Spinal cord (tissue), 10 donors: ENCODE measurements at places on chromosomes 13 and 19. TPM values are rescaled to one million over a fixed set of nuclear protein-coding genes. Genes with fewer than 3 reads are reported as not detected.

DNA sequence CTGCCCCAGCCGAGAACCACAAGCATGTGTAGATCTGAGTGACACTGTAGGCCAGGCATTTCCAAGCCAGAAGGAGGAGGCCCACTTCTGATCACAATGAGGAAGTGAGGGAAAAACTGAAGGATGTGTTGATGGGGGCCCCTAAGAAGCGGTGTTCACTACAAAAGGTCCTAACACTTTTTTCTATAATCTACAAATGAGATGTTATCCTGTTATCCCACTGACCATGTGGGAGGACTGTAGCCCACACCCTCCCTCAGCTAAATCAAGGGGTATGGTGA lies 99.0 kb upstream of the MCF2L start:
- no peak for DNase-seq
- H3K36me3 ChIP-seq, result peaks cover 43% of the 10 kb centered on the region
- no peak overlapping the region for H3K27ac ChIP-seq
- no peak overlapping the region for H3K4me3 ChIP-seq
- no peaks in the 10 kb centered on the region for H3K27me3 ChIP-seq

- peaks cover 56% of the 10 kb centered on the region for H3K27me3 ChIP-seq
- no peak overlapping the region for H3K27ac ChIP-seq
- DNase-seq, result no peak
- no peaks in the 10 kb centered on the region for H3K36me3 ChIP-seq
- peaks cover 36% of the 10 kb centered on the region for H3K4me1 ChIP-seq
Measured at GRCh38 chr19:10416083-10416379, 4.3 kb upstream of the PDE4A start.

DNA sequence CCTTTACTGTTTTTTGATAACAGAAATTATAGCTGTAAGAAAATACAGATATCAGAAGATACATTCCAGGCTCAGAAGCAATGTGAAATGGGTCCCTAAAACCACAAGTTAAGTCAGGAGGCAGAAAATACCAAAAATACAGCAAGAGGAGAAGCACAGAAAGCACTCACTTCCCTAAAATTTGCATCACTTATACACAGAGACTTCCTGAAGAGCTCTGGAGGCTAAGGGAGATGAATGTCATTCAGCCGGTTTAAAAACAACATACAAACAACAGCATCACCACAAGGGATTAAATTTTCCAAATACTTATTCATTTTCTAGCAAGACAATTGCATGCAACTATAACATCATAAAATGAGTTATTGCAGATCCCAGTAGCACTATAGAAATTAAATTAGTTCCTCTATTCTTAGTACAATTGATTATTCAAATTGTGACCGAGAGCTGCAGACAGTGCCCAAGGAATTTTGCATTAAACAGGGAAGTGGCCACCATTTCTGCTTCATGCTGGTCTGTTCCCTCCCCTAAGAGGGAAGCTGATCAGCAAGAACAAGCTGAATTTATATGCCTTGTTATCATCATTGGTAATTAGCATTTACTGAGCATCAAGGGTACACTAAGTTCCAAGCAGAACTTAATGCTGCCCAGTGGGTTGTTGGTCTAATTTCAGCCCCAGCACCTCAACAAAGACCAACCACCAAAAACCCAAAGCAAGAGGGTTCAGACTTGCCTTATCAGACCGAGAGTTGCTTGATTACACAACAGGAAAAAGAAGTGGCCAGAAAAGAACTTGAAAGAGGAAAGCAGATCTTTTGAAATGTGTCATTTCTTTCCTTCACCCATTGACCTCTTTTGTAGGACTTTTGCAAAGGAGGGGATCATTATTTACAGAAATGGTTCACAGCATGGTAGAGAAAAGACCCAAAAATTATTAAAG lies 140.7 kb downstream of the KCTD12 start:
- DNase-seq, result no peak
- H3K27me3 ChIP-seq, result no peaks in the 10 kb centered on the region
- H3K4me1 ChIP-seq, result no peaks in the 10 kb centered on the region
- no peaks in the 10 kb centered on the region for H3K36me3 ChIP-seq

- peaks cover 37% of the 10 kb centered on the region for H3K4me1 ChIP-seq
- peaks cover 9% of the 10 kb centered on the region for H3K27me3 ChIP-seq
- no peak overlapping the region for H3K27ac ChIP-seq
- DNase-seq, result peak; percentile 12
- H3K36me3 ChIP-seq, result peaks cover 14% of the 10 kb centered on the region
- H3K4me3 ChIP-seq, result peak overlapping the region; percentile 50
Measured at GRCh38 chr13:113864273-113864890, 506 bp upstream of the GAS6 start.

- no peaks in the 10 kb centered on the region for H3K36me3 ChIP-seq
- DNase-seq, result no peak
- no peak overlapping the region for H3K4me3 ChIP-seq
Measured at GRCh38 chr13:98582947-98583346, 6.0 kb upstream of the STK24 start.

Gene PSG11
- total RNA-seq, result not detected

- no peak overlapping the region for H3K4me3 ChIP-seq
- H3K36me3 ChIP-seq, result no peaks in the 10 kb centered on the region
- DNase-seq, result no peak
- peaks cover 7% of the 10 kb centered on the region for H3K4me1 ChIP-seq
Measured at GRCh38 chr19:22619932-22620331, 14.2 kb upstream of the ZNF492 start.

GRCh38 chr13:83733293-83733692 lies 149.0 kb downstream of the SLITRK1 start:
- no peaks in the 10 kb centered on the region for H3K27me3 ChIP-seq
- H3K4me3 ChIP-seq, result no peak overlapping the region
- DNase-seq, result no peak
- H3K27ac ChIP-seq, result no peak overlapping the region
- H3K36me3 ChIP-seq, result no peaks in the 10 kb centered on the region

Gene IGFL3
- not detected for total RNA-seq

- H3K4me3 ChIP-seq, result no peak overlapping the region
- no peak for DNase-seq
- peaks cover 42% of the 10 kb centered on the region for H3K4me1 ChIP-seq
- no peaks in the 10 kb centered on the region for H3K36me3 ChIP-seq
- no peak overlapping the region for H3K27ac ChIP-seq
Measured at GRCh38 chr19:12984143-12984627, 11.1 kb upstream of the NFIX start.

Gene SLC17A7
- 0.55 TPM for total RNA-seq

Gene LSM7
- total RNA-seq, result 48.2 TPM

DNA sequence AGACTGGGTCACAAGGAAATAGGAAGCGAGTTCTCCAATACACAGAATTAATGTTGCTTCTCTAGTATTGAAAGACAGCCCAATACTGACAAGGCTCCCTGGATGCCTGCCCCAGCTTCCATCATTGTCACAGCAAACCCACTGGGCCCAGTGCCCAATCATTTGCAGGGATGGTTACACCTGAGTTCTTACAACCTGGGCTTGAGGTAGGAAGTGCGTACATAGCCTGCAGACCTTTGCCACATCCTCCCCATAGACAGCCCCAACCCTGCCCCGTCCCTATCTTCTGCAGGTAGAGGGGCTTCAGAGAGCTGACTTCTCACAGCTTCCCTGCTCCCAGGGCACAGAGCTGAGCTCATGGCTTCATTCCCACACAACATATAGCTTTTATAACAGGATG lies 108.1 kb upstream of the UBL3 start:
- no peak overlapping the region for H3K4me3 ChIP-seq
- H3K36me3 ChIP-seq, result no peaks in the 10 kb centered on the region
- DNase-seq, result no peak
- no peak overlapping the region for H3K27ac ChIP-seq
- H3K4me1 ChIP-seq, result peaks cover 18% of the 10 kb centered on the region

- no peak overlapping the region for H3K4me3 ChIP-seq
- no peak for DNase-seq
- no peaks in the 10 kb centered on the region for H3K4me1 ChIP-seq
- H3K27ac ChIP-seq, result no peak overlapping the region
Measured at GRCh38 chr19:38149661-38150061, 74.4 kb downstream of the DPF1 start.

DNA sequence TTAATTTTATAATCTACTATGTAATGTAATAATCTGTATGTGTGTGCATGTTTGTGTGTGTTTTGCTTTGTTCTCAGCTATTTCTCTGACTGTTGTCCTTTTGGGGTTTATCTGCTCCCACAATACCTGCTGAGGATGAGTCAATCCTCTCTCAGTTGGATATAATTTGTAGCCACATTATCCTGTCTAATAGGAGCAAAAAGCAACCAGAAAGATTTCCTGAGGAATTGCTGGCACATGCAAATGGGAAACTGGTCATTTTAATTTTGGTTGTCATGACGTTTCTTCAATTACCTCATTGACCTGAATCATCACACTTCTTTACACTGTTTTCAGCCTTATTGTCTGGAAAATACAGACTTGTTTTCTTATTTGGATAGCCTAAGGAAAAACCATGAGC lies 488.4 kb downstream of the KLF5 start:
- H3K27ac ChIP-seq, result no peak overlapping the region
- no peak for DNase-seq
- H3K4me3 ChIP-seq, result no peak overlapping the region
- no peaks in the 10 kb centered on the region for H3K36me3 ChIP-seq

DNA sequence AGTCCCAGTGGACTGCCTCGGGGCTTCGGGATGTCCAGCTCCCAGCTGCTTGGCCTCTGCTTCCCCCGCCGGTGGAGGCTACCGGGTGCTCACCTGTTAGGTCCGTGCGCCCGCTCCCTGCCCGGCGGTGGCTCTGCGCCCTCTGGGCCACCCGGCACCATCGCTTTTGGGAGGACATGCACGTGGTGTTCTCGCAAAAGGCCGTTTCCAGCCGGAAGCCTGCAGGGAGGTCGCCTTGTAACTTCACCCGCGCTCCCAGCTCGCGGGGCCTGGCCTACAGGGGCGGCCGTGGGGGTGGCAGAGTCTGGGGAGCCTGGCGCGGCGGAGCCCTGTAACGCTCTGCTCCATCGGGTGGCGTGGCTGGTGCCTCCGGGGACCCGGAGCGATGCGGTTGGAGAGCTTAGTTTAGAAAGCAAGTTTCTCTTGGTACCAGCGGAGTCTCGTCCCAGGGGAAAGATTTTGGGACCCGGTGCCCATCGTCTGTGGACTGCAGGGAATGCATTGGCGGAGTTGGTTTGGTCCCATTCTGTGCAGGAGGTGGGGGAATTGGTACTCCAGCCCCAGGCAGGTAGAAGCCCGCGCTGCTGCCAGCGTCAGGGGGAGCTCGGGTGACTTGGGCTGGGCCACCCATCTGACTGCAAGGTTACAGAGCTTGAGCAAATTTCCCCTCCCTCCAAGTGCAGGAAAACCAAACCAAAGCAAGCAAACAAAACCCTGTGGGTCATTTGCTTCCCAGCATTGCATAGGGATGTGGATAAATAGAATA lies 673 bp downstream of the SPATA13 start:
- H3K4me1 ChIP-seq, result peaks cover 48% of the 10 kb centered on the region
- peaks cover 8% of the 10 kb centered on the region for H3K36me3 ChIP-seq
- peak overlapping the region; percentile 75 for H3K27ac ChIP-seq
- no peaks in the 10 kb centered on the region for H3K27me3 ChIP-seq
- DNase-seq, result peak; percentile 58

- H3K4me1 ChIP-seq, result no peaks in the 10 kb centered on the region
- H3K27ac ChIP-seq, result no peak overlapping the region
- no peaks in the 10 kb centered on the region for H3K27me3 ChIP-seq
- no peak for DNase-seq
- H3K4me3 ChIP-seq, result no peak overlapping the region
Measured at GRCh38 chr13:43237616-43238015, 214.2 kb downstream of the DNAJC15 start.

DNA sequence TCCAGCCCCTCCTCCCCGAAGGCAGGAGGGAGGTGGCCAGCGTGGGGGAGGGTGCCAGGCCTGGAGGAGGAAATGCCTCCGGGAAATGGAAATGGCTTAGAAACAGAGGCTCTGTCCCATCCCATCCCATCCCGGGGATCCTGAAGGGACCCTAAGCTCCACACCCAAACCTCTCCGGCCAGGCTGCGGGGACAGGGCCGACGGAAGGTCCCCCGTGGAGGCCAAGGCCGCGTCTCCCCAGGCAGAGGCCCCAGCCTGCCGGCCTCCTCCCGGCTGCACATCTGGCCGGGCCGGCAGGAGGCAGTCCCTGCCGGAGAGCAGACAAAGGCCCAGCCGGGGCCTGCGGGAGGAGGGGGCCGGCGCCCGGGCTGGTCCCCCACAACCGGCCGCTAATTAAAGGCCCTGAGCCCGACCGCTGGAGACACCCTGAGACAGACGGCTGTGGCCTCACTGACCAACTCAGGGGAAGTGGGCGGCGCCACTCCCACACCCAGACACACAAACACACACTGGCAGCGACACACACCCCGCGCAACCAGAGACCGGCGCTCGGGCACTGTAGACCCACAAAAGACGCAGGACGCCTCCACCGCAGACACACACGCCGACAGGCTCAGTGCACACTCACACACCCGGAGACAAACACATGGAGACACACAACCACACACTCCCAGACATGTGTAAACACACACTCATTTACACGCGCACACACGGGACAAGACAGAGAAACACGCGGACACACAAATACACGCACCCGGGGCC lies 1.1 kb downstream of the ADAMTS10 start:
- no peaks in the 10 kb centered on the region for H3K27me3 ChIP-seq
- peaks cover 21% of the 10 kb centered on the region for H3K4me1 ChIP-seq
- H3K36me3 ChIP-seq, result peaks cover 23% of the 10 kb centered on the region
- peak overlapping the region; percentile 65 for H3K27ac ChIP-seq
- H3K4me3 ChIP-seq, result peak overlapping the region; percentile 71
- DNase-seq, result no peak

GRCh38 chr13:80866921-80867320 lies 526.0 kb upstream of the SPRY2 start:
- H3K36me3 ChIP-seq, result no peaks in the 10 kb centered on the region
- H3K4me1 ChIP-seq, result no peaks in the 10 kb centered on the region
- H3K27ac ChIP-seq, result no peak overlapping the region
- DNase-seq, result no peak
- H3K27me3 ChIP-seq, result no peaks in the 10 kb centered on the region
